Peyer's patch (tissue), 4 donors: ENCODE measurements at places on chromosomes 7 and 10. TPM values are rescaled to one million over a fixed set of nuclear protein-coding genes. Genes with fewer than 3 reads are reported as not detected.

DNA sequence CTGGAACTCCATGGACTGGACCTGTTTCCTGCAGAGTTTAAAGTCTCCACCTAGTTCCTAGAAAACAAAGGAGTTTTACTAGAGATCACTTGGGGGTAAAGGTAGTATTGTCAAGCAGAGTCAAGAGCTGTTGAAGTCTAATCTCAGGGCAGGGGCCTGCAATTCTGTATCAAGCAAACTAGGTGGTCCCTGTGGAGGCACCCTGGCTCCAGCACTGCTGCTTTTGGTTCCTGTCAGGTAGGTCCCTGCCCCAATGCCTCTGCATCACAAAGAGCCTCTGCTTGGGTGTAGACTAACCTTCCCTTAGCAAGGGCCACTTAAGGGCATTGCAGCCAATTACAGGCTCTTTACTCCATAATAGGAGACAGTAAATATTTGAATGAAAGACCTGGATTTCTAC, 22.5 kb downstream of the ZSCAN25 start:
- H3K4me1 ChIP-seq: no peaks in the 10 kb centered on the region
- H3K27ac ChIP-seq: no peak overlapping the region
- DNase-seq: no peak
- no peak overlapping the region for H3K4me3 ChIP-seq

DNA sequence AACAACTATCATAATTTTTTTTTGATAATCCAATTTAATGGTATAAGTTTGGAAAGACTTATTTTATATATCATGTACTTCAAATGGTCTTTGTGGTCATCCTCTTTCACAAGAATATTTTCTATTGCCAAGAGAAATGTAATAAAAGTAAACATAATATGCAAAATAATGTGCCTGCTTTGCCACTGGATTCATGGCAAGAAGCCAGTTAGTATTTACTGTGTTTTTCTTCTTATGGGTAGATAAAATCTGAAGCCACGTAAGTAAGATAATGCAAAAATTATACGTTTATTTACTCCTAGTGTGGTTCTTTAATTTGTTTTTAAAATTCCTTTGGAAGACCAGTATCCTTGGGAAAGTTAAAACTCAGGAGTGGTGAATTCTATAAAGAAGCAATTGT, 258.5 kb downstream of the ARL4A start:
- DNase-seq: no peak
- no peak overlapping the region for H3K4me3 ChIP-seq
- H3K27ac ChIP-seq: no peak overlapping the region
- peaks cover 10% of the 10 kb centered on the region for H3K4me1 ChIP-seq
- no peaks in the 10 kb centered on the region for H3K27me3 ChIP-seq
- no peaks in the 10 kb centered on the region for H3K36me3 ChIP-seq

DNA sequence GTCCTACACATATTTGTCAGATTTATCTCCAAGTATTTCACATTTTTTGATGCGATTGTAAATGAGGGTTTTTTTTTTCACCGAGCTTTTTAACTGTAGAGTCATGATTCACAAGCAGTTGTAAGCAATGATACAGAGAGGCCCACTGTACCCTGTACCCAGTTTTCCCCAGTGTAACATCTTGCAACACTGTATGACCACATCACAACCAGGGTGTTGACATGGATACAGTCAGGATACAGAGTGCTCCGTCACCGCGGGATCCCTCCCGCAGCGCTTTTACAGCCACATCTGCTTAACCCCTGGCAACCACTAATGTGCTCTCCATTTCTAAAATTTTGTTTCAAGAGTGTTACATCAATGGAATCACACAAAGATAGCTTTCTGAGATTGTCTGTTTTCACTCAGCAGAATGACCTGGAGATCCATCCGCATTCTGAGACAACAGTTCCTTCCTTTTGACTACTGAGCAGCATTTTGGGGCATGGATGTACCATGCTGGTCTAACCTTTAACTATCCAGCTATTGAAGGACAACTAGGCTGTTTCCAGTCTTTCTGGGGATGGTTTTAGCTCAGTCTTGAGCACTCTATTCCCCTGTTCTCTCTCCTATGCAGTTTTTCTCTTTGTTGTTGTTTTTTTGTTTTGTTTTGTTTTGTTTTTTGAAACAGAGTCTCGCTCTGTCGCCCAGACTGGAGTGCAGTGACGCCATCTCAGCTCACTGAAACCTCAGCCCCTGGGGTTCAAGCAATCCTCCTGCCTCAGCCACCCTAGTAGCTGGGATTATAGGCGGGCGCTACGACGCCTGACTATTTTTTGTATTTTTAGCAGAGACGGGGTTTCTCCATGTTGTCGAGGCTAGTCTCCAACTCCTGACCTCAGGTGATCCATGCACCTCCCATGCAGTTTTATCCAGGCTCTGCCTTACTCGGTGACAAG, 25.9 kb downstream of the GPRIN2 start:
- H3K4me1 ChIP-seq: no peaks in the 10 kb centered on the region
- no peaks in the 10 kb centered on the region for H3K27me3 ChIP-seq
- peak; percentile 33 for DNase-seq
- H3K4me3 ChIP-seq: no peak overlapping the region
- no peak overlapping the region for H3K27ac ChIP-seq

NME8 gene
- total RNA-seq: not detected

- H3K27me3 ChIP-seq: no peaks in the 10 kb centered on the region
Measured at GRCh38 chr7:123872908-123873307, 27.9 kb downstream of the HYAL4 start.

DNA sequence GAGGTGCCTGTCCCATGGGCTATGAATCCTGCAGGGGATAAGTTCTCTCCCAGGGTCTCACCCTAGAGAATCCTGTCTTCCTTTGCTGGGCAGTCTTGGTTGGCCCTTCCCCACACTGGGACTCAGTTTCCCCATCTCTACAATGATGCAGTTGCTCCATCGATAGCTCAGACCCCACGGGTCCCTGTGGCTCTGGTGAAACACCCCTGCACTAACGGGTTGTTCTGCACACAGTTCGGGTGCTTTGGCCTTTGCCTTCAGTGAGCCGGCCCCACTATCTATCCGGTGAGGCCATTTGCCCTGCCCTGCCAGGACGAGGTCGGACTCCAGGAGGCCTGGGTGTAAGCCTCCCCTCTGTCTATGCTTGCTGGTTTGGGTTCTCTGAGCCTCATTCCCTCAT, 76.5 kb upstream of the PCBD1 start:
- H3K27me3 ChIP-seq: no peaks in the 10 kb centered on the region
- DNase-seq: peak; percentile 25
- no peaks in the 10 kb centered on the region for H3K36me3 ChIP-seq
- no peak overlapping the region for H3K27ac ChIP-seq
- no peak overlapping the region for H3K4me3 ChIP-seq

- no peak for DNase-seq
- no peaks in the 10 kb centered on the region for H3K36me3 ChIP-seq
- H3K4me1 ChIP-seq: no peaks in the 10 kb centered on the region
- no peaks in the 10 kb centered on the region for H3K27me3 ChIP-seq
Measured at GRCh38 chr7:135672560-135673359, 10.4 kb downstream of the STMP1 start.

OR2A42 gene
- total RNA-seq: not detected

BHLHA15 gene
- 1.6 TPM for total RNA-seq
